ENCODE measurements at places on chromosomes 7 and 10.

- no peak for DNase-seq
Observed at GRCh38 chr7:129561677-129562359, 49.7 kb upstream of the NRF1 start.

DNA sequence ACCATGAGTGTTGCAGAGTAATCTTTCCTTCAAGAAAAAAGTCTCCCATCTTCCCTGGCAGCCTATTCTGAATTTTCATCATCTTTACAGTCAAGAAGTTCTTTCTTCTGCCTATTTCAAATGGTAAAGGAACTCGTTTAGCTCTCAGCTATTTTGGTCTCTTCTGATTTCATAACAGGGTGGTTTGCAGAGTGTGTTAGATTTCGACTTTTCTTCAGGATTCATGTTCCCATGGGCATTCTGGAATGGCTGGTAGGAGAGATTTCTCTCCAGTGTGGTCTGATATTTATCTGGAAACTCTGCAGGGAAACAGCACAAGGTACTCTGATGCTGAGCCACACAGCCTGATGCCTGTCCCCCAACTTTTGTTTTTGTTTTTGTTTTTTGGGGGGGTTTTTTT lies 111.1 kb upstream of the FAM171A1 start:
- DNase-seq = no peak

- no peak for DNase-seq
Observed at GRCh38 chr7:18179093-18179492, 151.4 kb upstream of the PRPS1L1 start.

GRCh38 chr7:43137811-43138210 lies 25.4 kb downstream of the HECW1 start:
- DNase-seq = no peak

DNA sequence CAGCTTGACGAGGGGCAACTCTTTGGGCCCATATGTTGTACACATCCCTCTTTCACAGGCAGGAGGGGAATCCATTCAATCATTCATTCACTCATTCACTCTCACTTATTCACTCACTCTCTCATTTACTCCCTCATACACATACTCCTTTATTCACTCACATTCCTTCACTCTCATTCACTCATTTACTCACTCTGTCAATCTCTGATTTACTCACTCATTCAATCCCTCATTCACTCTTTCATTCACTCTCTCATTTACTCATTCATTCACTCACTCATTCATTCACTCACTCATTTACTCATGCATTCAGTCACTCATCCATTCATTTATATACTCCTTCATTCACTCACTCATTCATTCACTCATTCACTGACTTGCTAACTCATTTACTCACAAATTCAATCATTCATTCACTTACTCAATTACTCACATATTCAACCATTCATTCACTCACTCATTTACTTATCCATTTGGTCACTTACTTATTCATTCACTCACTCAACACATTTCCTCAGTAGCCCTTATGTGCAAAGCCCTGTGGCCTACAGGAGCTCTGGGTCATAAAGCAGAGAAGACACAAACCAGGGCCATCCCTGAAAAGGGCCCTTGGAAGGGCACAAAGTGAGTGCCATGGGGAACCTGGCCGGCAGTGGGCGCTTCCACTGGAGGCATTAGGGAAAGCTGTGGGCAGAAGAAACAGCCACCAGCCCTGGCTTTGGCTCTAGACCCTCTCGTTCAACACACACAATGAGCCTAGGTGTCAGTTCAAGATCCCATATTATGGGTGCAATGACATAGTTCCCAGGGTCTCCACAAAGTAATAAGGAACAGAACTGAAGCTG lies 26.0 kb downstream of the HIP1 start:
- DNase-seq = no peak

DNA sequence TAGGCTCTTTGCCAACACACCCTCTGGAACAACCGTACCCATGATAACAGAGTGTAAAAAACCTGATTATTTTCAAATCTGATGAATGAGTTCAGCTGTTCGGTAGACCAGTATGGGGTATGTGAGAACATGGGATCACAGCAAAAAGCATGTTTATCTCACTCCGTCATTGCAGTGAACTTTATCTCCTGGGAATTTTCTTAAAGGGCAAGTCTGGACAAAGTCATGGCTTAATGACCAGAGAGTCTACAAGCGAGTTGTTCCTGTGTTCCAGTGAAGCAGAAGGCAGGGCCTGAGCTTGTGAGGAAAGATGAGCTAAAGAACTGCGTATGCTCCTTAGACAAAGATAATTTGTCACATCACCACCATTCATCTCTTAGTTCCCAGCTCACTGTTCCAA lies 219.7 kb downstream of the TRIL start:
- no peak for DNase-seq

- no peak for DNase-seq
Observed at GRCh38 chr10:1036341-1036791, 10.7 kb upstream of the IDI2 start.

- no peak for DNase-seq
Observed at GRCh38 chr7:18408461-18408860, 87.1 kb upstream of the HDAC9 start.

Data from activated T-cell treated with anti-CD3 and anti-CD28 coated beads, Interleukin-2, amount 50 U/mL, for 24 hours (primary cell).